ENCODE measurements at places on chromosomes 3 and 15. TPM values are rescaled to one million over a fixed set of nuclear protein-coding genes. Genes with fewer than 3 reads are reported as not detected.

The TRANK1 gene
- 7.7 TPM for total RNA-seq

The TATDN2 gene
- 15.3 TPM for total RNA-seq

- DNase-seq: no peak
Observed at GRCh38 chr3:31639828-31640227, 107.1 kb downstream of the STT3B start.

- DNase-seq: no peak
Observed at GRCh38 chr3:133895208-133896001, at the start of gene RAB6B. Gene RAB6B (minus strand): TSS chr3:133895882. CDS start chr3:133895466, 416 bp downstream.

DNA sequence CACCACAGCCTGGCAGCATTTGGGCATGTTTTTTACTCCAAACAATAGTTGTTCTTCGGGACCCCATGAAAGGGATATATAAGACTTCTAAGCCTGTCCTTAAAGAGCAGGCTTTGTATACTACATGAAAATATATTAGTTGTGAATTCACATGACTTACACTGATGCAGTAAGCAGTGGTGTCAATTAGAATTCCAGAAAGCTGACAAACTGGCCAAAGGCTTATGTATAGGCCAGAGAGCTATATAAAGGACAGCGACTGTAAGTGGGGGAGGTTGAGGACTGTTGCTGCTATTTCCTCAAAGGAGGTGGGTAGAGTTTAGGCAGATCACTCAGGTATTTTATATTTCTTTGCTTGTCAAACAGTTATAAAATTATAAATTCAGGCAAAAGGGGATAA is 24.8 kb downstream of the KPNA4 start:
- DNase-seq: no peak

DNA sequence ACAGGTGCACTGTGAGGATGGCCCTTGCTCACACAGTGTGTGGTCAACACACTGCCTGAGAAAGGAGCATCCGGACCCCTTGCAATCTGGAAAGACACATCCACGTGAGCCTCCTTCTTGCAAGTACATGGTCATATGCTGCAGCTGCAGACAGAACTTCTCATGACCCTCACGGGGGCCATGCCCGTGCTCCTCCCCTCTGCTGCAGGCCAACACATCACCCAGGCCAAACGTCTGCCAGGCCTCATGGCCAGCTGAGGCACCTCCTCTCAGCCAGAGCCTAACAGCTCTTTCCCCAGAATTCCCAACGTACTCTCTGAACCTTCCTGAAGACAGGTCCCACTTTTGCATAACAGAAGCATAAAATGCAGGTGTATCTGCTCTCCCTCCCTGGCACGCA is 25.3 kb downstream of the SLC41A3 start:
- no peak for DNase-seq

GRCh38 chr3:119659606-119660291 is 640 bp downstream of the POPDC2 start:
- DNase-seq: no peak

DNA sequence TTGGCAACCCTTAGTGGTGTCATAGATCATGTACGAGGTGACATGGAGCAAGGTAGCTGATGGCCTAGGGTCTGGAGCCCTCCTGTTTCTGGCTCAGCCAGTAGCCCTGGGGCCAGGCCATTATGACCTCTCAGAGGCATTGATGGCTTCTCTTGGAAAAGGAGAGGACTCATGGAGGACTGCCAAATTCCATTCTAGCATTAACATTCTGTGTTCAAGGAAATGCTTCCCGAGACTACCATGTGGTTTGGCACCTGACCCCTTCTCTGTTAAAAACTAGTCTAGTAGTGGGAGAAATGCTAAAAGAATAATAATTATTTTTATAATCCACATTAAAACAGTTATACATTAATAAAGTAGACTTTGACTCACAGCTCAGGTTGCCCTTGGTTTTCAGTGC is 40.2 kb upstream of the ADAMTSL3 start:
- no peak for DNase-seq

DNA sequence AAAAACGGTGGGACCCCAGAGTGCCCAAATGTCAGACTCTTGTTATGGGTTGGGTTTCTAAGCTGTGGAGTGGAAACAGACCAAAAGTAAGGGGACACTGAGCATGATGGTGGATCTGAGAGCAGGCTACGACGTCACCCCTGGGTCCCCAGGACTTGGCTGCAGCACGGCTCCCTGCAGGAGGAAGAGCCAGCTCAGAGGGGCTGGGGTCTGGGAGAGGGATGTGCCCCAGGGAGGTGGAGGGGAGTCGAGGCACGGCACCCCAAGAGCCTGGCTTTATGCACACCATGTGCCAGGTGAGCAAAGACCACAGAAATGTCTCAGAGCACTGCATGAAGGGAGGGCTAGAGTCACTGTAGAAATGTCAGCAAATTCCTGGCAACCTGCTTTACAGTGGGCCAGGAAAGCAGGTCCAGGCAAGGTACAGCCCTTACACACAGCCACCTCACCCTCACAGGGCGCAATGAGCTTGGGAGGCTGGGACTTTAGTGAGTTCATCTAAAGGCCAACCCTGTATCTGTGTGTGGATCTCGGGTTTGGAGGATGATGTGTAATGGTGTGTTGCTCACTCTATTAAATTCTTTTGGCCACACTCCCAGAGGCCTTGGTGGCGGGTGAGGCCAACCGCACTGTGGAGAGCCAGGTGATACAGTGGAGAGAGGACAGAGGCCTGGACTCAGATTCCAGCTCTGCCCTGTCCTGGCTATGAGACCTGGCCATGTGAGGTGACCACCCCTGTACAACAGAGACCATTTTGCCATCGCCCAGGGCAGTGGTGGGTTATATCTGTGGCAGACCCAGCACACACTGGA is 14.1 kb downstream of the CTSH start:
- DNase-seq: no peak

DNA sequence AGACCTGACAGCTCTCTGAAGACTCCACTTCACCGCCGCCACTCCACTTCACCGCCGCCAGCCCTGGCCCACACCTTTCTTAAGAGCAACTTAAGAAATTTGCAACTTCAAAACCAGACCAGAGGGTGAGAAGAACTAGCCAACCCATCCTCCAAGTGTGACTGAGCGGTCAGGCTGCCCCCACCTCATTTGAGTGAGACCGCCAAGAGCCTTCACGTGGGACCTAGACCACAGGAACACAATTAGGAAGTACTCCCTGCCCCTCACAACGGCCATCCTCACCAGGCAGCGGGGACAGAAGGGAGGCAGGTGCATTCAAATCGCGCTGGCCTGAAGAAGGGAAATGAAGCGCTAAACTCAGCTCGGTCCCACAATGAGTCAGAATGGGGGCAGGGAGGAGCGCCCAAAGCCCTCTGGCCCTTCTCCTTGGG is 156.8 kb upstream of the BCL6 start:
- no peak for DNase-seq

Data from pulmonary artery endothelial cell (primary cell).